ENCODE measurements at places on chromosomes 16 and 17.

DNA sequence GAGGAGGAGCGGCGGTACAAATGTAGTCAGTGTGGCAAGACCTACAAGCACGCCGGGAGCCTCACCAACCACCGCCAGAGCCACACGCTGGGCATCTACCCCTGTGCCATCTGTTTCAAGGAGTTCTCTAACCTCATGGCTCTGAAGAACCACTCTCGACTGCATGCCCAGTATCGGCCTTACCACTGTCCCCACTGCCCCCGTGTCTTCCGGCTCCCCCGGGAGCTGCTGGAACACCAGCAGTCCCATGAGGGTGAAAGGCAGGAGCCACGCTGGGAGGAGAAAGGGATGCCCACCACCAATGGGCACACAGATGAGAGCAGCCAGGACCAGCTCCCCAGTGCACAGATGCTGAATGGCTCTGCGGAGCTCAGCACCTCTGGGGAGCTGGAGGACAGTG is 2.8 kb downstream of the ZNF646 start:
- DNase-seq: no peak

DNA sequence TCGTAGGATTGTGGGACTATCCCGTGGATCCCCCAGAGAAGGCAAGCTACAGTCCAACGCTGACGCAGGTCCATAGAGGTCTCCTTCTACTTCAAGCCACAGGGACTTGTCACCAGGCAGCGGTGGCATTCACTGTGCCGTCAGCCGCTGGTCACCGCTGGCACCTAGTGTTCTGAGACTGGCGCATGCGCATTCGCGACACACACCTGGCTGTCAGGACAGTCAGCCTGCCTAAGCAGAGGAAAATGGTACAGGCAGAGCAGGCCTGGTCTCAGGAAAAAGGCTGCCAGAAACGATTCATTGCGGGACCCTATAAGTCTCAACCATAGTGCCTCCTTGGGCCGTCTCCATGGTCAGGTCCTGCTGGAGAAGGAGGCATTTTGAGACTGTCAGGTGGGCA is 138.0 kb upstream of the WSB1 start:
- no peak for DNase-seq

GRCh38 chr16:83888672-83889044 is 10.3 kb upstream of the MLYCD start:
- no peak for DNase-seq

- DNase-seq: no peak
Measured at GRCh38 chr17:63641692-63642448, 19.7 kb downstream of the MAP3K3 start.

GRCh38 chr16:67104061-67104460 is 5.7 kb upstream of the PHAF1 start:
- no peak for DNase-seq

- DNase-seq: peak; percentile 14
Measured at GRCh38 chr16:57639172-57639887, 10.9 kb downstream of the ADGRG1 start.

DNA sequence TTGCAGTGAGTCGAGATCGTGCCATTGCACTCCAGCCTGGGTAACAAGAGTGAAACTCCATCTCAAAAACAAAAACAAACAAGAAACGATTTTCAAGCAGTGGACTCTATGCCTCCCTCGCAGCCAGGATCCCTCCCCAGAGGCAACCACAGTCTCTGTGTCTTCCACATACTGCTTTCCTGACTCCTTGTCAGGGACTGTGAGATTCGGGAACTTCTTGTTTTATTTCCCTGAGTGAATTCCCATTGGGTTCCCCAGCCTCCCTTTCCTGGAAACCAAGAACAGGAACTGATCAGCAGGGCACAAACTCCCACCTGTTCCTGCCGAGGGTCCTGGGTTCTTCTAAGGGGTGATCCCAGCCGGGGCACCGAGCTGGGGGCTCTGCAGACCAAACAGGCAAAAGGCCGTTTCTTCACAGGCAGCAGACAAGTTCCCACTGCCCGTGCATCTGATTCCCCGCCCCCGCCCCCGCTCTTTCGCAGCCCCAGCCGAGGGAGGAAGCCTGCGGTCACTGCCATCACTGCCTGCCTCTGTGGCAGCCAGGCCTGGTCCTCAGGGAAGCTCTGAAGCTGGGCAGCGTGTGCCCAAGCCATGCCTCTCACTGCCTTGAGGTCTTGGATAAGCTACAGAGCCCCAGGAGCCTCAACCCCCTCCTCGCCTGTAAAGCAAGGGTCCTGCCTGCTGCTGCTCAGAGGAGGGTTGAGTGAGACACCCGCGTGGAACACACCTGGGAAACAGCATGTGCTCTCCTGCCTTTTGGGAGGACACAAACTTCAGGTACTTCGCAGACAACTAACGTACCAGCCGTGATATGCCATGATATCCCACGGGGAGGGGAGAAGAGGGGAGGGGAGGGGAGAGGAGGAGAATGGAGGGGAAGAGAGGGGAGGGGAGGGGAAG is 5.5 kb upstream of the PIEZO1 start:
- no peak for DNase-seq

GRCh38 chr17:81294512-81295030 is 536 bp downstream of the SLC38A10 start:
- DNase-seq: no peak

DNA sequence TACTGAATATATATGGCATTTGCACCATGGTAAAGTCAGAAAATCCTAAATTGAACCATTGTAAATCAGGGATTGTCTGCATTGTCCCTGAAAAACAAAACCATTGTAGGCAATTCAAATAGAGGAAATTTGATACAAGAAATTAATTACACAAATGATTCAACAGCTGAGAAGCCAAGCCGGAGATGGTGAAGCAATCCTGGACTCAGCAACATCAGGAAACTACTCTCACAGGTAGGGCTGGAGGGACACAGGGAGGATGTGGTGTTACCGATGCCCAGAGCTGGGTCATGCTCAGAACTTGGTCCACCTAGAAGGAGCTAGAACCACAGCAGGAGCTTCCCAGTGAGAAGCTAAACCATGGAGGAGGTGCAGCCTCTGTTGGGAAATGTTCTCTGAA is 18.5 kb upstream of the SCNN1B start:
- DNase-seq: no peak

DNA sequence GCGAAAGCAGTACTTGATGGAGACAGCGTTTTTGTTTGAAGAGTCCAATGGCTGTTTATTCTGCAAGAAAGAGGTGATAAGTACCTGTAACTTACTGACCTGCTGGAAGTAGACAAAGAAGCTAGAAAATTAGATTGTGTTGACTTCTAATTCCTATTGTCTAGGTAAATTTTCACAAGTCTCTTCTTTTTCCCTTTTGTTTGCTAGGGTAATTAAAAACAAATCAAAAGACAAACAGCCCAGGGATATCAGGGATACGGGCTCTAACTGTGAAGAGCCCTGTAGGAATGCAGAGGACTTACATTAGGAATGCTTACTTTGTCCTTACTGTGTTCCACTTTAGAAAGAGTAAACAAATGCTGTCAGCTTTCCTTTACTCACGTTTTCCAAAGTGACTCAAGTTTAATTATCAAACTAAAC is 7.0 kb downstream of the PSME3IP1 start:
- DNase-seq: no peak

DNA sequence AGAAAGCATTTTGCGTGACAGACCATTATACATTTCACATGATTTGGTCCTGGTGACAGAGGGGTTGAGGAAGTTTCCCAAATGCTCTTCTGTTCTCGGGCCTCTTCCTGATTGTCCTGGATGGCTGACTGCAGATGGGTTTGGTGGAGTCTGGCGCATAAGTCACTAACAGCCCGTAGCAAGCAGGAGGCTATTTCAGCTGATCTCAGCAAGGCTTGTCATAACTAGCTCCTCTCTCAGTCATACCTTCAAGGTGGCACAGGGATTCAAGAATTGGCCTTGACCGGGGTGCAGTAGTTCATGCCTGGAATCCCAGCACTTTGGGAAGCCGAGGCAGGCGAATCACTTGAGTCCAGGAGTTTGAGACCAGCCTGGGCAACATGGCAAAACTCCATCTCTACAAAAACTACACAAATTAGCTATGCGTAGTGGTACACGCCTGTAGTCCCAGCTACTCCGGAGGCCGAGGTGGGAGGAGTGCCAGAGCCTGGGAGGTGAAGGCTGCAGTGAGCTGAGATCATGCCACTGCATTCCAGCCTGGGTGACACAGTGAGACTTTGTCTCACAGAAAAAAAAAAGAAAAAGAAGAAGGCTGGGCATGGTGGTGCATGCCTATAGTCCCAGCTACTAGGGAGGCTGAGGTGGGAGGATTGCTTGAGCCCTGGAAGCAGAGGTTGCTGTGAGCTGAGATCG is 68.9 kb upstream of the HAS3 start:
- DNase-seq: no peak

DNA sequence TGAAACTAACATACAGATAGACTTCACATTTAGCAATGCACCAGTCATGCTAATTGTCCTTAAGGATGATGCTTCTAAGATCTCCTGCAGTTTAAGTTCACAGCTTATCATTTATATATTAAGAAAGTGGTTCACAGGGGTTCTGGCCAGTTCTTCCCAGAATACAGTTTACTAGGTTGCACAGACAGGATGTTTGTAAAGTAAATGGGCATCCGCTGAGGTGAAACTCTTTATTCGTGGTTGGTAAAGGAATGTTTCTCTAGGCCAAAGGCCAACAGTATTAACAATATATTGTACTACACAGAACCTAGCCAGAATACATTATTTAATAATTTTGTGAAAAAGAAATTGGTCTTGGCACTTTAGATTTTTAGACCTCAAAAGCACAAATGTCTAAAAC is 1427.3 kb downstream of the CDH8 start:
- DNase-seq: no peak

GRCh38 chr17:8900207-8900606 is 32.7 kb upstream of the PIK3R6 start:
- no peak for DNase-seq

DNA sequence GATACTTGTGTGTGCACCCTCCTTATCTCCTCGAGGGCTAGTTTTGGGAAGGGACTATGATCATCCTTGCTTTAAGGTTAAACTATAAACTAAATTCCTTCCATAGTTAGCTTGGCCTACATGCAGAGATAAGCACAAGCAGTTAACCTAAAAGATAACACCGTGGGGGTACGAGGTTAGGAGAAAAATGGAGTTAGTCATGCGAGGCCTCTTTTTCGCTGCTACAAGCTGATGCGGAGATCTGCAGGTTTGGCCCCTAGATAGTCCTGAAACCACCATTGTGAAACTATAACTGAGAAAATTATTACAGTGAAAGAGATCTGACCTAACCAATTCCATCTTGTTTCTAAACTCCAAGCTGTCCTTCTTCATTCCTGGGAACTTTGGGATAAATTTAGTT is 113.7 kb upstream of the ZKSCAN2 start:
- DNase-seq: no peak

- peak; percentile 89 for DNase-seq
Measured at GRCh38 chr17:58513965-58514769, at the start of gene MTMR4. MTMR4 (minus strand) TSS chr17:58514638; CDS start chr17:58514407, 231 bp downstream.

- no peak for DNase-seq
Measured at GRCh38 chr16:20628213-20628612, 52.0 kb upstream of the ACSM2B start.

DNA sequence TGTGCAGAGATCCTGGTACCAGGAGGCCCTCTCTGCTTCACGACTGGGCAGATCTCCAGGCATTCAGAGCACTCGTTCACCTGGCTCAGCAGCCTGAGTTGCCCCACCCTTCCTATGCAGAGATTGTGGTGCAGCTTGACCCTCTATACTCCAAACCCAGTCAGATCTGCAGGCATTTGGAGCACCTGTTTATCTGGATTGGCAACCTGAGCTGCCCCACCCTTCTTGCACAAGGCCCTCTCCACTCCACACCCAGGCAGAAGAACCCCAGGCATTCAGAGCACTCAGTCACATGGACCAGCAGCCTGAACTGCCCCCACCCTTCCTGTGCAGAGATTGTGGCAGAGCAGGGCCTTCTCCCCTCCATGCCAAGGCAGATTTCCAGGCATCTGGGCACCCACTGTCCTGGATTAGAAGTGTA is 88.4 kb upstream of the CDH5 start:
- DNase-seq: no peak

GRCh38 chr17:67435122-67435521 is 58.0 kb downstream of the PITPNC1 start:
- no peak for DNase-seq

DNA sequence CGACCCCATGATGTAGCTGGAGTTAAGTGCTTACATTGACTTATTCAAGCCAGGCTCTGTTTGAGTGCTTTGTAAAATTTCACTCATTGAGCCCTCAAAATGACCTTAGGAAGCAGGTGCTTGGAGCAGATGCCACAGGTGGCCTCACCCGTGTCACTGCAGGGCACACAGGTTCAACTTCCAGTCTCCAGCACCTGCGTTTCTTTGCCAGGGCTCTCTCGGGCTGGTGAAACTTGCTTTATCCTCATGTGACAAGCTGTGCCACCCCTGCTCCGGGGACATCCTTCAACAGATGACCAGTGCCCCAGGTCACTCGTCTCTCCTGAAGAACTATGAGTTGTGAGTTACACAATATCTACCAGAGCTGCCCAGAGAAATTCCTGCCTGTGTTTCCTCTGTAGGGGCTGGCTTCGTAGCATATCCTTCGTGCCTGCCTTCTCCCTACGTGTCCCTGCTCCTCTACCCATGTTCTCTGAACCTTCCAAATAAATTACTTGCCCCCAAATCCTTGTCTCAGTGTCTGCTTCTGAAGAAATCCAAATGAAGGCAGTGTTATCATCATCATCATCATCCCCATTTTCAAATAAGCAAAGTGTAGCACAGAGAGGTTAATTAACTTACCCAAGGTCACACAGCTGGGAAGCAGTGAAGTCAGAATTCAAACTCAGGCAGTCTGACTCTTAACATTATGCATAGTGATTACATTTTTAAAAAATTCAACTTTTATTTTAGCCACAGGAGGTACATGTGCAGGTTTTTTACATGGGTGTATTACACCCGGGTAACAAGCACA is 352.5 kb downstream of the NPIPA8 start:
- DNase-seq: no peak

- no peak for DNase-seq
Measured at GRCh38 chr17:64254755-64255154, 8.3 kb downstream of the TEX2 start.

GRCh38 chr16:57992084-57992483 is 8.4 kb downstream of the ZNF319 start:
- DNase-seq: no peak

GRCh38 chr17:75450270-75450669 is 6.2 kb upstream of the TMEM94 start:
- no peak for DNase-seq

DNA sequence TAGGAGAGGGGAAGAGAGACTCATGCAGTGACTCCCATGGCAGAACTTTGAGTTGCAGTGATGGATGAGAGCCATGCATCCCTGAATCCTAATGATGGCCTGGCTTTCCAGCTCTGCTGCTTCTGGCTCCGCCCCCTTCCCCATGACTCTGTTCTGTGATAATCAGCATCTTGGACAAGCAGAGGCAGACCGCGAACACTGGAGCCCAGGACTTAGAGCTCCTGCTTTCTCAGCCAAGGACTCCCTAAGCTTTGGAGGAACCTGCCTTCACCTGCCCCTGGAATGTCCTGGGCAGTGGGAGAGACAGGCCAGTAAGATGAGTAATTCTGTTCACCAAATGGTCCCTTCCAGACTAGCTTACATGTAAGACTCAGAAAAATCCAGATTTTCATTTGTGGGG is 12.5 kb downstream of the CCDC92B start:
- no peak for DNase-seq

DNA sequence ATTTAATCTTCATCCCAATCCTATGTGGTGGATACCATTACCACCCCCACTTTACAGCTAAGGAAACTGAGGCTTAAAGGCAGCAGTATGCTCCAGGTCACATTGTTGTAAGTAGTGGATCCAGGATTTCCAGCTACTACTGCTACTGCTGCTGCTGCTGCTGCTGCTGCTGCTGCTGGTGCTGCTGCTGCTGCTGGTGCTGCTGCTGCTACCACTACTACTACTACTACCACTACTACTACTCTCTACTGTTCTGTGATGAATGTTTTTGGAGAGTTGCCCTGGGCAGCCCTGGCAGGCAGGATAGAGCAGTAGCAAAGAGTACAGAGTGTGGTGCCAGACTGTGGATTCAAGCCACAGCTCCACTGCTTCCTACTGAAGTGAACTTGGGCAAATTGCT is 49.3 kb upstream of the SLC12A3 start:
- DNase-seq: no peak

All from NCI-H2081 (cell line).